ENCODE measurements at places on chromosomes 6 and 20.
A peak's percentile ranks its signal among the peaks of the same experiment; 100 is the strongest.

DNA sequence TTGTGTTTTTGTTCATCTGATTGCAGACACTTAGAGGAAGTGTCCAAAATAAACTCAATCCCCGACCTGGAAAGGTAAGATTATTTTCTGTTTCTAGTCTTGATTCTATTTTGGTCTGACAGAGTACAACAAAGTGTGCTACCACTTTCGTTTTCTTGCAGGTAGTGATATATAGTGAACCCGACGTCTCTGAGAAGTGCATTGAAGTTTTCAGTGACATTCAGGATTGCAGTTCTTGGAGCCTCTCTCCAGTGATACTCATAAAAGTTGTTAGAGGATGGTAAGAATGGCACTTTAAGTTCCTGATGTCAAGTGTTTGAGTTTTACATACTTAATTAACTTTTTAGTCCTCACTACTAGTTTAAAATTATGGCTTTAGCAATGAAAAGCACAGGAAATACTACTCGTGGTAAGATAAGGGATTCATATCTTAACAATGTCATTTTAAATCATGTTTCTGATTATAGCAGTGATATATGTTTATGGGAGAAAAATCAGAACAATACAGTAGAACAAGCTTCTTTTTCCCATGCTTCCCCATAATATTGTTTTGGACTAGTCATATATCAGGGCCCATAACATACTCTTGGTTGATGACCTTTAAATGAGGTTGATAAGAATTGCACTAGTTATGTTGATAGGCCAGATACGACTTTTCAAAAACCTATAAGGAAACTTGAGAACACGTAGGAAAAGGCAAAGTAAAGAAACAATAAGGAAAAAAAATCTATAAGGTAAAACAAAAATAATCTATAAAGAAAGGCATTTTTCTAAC lies 104.0 kb downstream of the RTN4IP1 start:
- DNase-seq, result no peak

DNA sequence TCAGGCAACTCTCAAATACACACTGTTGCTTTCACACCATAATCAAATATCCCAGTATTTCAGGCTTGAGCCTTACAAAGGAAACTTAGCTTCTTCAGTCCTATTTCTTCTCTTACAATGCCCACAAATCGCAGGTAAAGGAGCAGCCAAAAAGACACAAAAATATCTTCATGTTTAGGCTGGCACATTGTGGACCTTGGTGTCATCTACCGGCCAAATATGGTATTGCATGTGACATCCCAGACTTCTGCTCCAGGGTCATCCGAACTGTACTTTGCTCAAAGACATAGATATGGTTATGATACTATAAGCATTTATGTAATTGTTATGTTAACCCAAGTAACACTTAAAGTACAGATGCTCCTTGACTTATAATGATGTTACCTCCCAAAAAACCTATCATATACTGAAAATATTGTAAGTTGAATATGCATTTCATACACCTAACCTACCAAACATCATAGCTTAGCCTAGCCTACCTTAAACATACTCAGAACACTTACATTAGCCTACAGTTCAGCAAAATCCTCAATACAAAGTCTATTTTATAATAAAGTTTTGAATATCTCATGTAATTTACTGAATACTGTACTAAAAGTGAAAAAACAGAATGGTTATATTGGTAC lies 4.6 kb downstream of the OR2H2 start:
- peak; percentile 68 for DNase-seq

DNA sequence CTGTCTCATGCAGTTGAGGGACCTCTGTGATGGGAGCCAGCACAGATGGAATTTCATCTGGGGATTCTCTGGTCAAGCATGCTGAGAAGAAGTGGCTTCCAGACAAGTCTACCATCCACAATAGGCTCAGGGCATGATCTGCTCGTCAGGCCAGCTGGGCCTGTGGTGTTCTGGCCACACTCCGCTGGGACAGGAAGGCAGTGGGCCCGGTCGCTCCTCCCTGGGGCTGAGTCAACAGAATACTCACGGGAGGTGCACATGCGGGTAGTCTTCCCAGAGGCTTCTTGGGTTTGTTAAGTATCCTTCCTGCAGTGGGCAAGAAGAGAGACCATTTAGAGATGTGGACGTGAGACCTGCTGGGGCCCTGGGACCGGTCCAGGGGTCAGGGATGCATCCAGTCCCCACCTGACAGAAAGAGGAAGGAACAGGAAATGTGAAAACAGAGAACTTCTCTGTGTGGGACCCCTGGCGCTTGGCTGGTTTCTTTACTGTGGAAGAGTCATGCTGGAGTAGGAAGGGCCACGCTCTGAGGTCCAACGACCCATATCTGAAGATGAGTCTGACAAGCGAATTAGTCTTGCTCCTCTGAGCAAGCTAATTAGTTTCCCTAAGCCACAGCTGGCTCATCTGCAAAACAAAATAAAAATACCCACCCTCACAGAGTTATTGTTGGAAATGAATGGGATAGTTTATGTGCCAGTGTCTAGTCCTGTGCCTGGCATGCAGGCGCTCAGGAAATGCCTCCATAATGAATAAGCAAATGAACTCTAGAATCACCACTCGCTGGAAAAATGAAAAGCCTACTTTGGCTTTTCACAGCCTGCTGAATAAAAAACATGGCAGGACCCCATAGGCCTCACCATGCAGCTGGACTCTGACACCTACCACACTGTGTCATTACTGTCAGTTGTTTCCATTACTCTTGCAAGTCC lies 67.3 kb downstream of the TRAM2 start:
- no peak for DNase-seq

DNA sequence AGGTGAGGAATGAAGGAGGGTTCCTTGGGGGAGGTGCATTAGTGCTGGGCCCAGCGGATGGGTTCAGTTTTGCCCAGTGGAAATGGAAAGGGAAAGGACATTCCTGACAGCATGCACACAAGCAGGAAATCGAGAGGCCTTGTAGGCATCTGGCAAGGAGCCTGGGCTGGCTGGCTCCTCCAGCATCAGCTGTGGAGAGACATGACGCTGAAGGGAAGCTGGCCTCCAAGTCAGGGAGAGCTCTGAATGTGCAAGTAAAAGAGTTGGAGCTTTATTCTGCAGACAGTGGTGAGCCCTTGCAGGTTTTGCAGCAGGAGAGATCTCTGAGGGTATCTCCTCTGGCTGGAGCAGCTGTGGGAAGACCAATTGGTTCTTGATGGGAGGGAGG lies 154.3 kb downstream of the MRPL14 start:
- DNase-seq, result peak; percentile 92

DNA sequence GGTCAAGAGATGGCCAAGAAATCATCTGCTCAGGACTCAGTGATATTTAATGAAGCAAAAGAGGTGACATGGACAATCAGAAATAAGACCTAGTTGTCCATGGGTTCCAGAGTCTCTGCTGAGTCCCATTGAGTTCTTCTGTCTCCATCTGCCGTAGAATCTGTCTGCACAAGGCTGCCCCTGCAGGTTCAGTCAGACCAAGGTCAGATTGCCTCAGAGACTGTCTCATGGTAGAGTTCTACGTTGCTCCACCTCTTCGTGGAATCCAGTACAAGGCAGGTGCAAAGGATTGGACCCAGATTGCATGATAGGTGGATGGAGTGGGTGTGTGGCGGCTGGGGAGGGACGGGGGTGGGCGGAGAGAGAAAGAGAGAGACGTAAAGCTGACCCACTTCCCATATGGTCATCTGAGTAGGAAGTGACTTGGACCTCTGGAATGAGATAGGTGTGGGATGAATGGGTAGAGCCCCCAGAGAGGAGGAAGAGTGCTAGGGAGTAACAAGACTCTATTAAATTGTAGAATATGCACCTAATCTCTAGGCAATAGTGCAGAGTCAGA lies 75.3 kb downstream of the SOBP start:
- no peak for DNase-seq

GRCh38 chr6:6880745-6881437 lies 226.9 kb upstream of the RREB1 start:
- no peak for DNase-seq

DNA sequence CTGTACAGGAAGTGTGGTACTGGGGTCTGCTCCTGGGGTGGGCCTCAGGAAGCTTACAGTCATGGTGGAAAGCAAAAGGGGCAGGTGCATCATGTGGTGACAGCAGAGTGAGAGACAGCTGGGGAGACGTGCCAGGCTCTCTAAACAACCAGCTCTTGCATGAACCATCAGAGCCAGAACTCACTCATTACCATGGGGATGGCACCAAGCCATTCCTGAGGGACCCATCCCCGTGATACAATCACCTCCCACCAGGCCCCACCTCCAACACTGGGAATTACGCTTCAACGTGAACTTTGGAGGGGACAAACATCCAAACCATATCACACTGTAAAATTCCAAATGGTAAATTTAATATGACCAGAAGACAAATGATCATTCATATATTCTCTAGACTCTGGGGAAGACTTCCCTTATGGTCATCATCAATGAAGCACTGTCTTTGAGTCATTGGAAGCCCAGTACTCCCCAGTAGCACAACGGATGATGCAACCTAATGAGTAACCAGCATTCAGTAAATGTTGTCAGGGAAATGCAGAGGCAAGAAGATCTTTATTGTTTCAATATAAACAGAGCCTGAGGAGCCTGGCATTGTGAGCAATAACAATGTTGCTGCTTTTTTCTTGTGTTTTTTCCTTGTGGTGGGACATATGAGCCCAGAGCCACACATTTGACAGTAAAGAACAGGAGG lies 48.2 kb upstream of the RALY start:
- no peak for DNase-seq

DNA sequence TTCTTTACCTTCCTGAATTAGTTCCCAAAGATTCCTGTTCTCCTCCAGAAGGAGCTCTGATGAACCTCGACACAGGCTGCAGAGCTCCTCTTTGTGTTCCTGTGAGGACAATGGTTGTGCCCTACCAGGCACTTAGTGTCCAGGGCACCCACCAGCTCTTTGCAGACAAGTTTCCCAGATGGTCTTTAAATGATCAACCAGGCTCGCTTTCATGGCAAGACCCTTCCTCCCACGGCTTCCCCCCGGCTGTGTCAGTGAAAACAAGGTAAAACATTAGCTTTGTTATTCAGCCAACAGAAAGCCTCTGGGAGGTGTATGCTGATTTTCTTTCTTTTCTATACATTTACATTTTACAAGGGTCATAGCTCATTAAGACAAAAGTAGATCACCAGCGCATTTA lies 32.3 kb upstream of the CNKSR3 start:
- DNase-seq, result peak; percentile 70

DNA sequence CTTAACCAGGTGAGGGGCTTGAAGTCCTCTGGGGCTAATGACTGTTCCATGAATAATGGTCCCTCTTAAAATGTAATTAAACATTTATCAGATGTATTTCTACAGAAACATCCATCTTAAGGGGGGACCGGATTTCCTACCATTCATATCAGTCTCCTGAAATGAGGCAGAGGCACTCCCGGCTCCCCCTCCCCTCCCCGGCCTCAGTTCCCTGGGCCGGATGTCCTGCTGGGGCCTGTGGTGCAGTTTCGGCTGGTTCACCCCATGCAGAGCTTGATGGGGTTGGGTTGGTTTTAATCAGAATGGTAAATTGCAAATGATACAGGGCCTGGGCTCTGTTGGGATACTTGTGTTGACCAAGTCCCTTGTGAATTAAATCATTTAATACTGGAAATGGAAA lies 349.4 kb downstream of the PREX1 start:
- DNase-seq, result no peak

GRCh38 chr6:165002866-165003265 lies 306.5 kb downstream of the C6orf118 start:
- DNase-seq, result no peak

DNA sequence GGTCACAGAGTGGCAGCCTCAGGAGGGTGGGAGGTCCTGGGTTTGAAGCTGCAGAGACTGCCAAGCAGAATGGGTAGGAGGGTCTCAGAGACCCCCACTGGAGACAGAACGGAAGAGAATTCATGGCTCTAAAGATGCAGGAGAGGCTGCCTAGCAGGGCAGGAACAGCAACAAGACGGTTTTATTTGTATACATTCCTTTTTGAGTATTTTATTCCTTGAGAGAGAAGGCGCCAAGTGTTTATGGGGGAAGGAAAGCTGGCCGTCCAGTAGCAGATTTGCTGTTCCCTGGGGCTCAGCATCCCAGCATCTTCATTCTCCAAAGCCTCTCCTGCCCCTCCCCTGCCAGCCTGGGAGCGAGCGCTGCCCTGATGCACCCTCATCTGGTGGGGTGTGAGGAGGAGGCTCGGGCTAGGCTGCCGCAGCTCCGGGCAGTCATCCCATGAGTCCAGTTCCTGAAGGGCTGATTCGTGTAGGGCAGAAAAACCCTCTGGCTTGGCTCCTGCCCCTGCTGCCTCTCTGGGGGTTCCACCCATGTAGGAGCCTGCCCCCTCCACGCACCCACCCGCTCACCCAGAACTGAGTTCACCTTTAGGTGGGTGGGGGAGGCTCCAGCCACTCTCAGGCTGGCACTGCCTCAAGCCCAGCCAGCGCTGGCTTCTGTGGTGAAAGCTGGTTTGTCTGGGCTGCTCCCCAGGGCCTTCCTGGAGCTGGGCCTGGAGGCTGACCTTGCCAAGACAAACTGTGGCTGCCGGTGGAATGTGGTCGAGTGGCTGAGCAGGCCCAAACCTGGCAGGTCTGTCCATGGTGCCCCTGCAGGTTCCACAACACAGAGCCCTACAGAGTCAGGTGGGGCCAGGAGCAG lies 32.4 kb downstream of the CPXM1 start:
- no peak for DNase-seq

GRCh38 chr6:143348531-143348930 lies 102.0 kb downstream of the ADAT2 start:
- DNase-seq, result no peak

DNA sequence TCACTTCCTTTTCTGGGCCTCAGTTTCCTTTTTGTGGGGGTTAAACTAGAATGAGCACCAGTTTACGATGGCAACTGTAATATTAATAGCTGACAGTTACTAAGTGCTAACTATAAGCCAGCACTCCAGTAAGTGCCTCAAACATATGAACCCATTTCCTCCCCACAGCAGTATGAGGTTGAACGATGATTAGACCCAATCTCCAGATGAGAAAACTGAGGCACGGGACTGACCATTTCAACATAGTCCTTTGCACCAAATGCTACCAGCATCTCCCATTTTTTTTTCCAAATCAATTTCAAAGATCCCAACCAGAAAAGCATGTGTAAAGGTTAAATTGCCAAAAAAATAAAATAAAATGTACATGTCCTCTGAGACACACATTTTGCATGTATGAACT lies 7.1 kb downstream of the SLC13A3 start:
- no peak for DNase-seq

GRCh38 chr6:137412562-137412961 lies 81.6 kb downstream of the OLIG3 start:
- no peak for DNase-seq

DNA sequence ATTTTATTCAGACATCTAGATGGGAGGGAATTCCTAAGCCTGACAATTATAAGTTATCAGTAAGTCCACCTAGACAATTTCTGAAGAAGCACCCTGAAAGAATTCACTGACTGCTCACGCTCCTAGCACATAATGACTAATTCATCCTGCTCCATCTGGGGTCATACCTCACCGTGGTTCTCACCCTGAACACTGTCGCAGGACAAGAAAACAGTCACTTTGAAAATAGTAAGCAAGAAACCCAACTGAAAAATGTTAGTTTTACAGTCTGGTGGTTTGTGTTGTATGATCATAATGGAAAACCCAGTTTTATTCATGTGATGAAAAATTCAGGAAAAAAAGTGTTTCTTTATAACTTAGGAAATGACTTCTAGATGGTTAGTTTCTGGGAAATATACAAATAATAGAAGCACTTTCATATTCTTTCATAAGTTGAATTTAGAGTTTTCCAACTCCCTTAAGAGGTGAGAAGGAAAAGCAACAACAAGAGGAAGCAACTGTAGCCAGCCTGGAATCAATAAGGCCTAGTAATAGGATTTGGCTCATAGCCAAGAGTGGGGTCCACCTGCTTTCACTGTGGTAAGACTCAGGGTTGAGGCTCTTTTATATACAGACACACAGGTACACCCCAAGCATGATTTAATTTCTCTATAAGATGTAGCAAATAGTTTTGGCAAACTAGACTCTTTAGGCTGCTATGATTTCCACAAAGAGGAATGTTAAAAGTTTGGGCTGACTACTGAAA lies 94.1 kb downstream of the HIVEP2 start:
- no peak for DNase-seq

Measured in kidney (tissue), 22 donors.